AG09309 (cell line): ENCODE measurements at places on chromosomes 3 and 15.

- DNase-seq = no peak
Observed at GRCh38 chr3:72018343-72018984, 233.5 kb upstream of the PROK2 start.

- no peak for DNase-seq
Observed at GRCh38 chr15:27668471-27669220, 430.5 kb downstream of the OCA2 start.

DNA sequence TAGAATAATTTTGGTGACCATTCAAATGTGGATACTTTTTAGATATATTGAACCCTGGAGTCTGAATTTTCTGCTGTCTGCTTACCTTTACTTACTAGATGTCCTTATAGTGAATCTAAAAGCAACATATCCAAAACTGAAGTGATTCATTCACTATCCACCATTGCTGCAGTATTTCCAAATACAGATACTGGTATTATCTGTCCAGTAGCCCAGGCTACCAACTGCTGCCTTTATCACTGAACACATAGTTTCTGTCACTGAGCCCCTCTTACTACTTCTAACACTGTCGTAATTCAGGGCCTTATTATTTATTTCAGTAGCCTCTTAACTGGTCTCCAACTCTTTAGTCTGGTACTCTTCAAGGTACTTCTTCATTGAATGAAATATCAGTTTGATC lies 49.2 kb downstream of the SLMAP start:
- no peak for DNase-seq

DNA sequence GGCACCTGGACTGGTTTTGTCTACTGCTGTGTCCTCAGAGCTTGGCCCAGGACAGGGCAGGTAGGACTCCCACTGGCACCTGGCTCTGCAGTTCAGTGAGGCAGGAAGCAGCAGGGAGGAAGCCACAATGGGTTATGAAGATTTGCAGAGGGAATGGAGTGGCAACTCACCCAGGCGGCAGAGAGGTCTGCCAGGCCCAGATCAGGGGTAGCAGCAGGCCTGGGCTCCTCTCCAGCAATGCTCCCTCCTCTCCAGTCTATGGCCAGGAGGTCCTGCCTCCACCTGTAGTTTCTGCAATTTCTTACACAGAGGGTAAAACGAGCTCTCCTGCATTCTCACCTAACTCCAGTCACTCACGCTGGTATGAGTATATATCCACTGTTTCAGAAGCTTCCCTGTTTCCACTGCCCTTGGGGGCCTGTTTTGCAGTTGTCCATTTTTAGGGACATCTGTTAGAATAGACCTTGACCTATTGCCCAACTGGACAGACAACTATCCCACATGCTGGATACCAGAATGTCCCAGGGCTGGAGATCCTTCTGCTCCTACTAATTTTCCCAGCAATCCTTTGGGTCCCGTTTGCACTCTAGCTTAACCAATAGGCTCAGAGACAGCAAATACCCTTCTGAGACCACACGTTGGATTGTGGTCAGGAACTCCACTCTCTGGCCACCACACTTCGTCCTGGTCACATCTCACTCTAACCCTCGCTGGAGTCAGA lies 35.2 kb downstream of the HMCES start:
- DNase-seq = peak; percentile 14
